ENCODE measurements at places on chromosomes 13 and 19.
A peak's percentile ranks its signal among the peaks of the same experiment; 100 is the strongest.

DNA sequence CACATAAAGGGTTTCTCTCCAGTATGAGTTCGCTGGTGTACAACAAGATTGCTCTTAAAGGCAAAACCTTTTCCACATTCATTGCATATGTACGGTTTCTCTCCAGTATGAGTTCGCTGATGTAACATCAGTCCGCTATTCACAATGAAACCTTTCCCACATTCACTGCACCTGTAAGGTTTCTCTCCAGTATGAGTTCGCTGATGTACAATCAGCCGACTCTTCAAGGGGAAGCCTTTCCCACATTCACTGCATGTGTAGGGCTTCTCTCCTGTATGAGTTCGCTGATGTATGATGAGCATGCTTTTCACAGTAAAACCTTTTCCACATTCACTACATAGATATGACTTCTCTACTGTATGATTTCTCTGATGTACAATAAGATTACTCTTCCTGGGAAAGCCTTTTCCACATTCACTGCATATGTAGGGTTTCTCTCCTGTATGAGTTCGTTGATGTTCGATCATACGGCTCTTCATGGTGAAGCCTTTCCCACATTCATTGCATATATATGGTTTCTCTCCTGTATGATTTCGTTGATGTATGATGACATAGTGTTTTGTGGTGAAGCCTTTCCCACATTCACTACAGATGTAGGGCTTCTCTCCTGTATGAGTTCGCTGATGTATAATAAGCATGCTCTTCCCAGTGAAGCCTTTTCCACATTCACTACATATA, 6.0 kb upstream of the ZNF614 start:
- DNase-seq = no peak

- DNase-seq = no peak
These were observed 14.5 kb downstream of the ZNF708 start for GRCh38 chr19:21314676-21315075.

- DNase-seq = no peak
These were observed 16.2 kb upstream of the DOCK9 start for GRCh38 chr13:98994080-98994479.

DNA sequence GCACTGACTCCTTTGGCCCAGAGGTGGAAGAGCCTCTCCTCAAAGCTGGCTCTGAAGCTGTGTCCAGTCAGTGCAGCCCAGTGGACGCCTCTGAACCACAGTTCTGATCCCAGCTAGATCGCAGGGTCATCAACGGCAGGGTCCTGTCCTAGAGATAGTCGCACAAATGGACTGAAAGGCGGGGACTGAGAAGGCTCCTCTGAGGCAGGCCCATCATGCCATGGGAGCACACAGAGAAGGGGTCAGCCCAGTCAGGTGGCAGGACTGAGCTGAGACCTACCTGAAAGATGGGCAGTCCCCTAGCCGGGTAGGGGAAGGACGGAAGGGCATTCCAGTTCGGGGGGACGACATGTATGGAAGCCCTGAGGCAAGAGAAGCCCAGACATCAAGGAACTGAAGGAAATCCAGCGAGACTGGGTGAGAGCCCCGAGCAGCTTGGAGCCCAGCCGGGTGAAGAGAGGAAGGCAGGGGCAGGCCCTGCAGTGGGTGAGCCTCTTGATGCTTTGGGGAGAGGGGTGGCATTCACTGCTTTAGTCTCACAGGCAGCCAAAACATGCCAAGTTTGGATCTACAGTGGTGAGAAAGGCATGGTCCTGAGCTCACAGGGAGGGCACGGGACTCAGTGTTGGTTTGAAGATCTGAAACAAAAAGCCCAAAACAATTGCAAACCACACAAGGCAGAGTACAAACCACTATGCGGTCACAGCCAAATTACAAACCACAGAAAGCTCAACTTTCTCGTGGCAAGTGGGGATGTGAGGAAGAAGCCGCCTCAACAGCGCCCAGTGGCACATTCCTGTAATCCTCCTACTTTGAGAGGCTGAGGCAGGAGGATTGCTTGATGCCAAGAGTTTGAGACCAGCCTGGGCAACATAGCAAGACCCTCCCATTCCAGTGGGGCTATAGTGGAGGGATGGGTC, 10.0 kb downstream of the CALM3 start:
- DNase-seq = no peak

DNA sequence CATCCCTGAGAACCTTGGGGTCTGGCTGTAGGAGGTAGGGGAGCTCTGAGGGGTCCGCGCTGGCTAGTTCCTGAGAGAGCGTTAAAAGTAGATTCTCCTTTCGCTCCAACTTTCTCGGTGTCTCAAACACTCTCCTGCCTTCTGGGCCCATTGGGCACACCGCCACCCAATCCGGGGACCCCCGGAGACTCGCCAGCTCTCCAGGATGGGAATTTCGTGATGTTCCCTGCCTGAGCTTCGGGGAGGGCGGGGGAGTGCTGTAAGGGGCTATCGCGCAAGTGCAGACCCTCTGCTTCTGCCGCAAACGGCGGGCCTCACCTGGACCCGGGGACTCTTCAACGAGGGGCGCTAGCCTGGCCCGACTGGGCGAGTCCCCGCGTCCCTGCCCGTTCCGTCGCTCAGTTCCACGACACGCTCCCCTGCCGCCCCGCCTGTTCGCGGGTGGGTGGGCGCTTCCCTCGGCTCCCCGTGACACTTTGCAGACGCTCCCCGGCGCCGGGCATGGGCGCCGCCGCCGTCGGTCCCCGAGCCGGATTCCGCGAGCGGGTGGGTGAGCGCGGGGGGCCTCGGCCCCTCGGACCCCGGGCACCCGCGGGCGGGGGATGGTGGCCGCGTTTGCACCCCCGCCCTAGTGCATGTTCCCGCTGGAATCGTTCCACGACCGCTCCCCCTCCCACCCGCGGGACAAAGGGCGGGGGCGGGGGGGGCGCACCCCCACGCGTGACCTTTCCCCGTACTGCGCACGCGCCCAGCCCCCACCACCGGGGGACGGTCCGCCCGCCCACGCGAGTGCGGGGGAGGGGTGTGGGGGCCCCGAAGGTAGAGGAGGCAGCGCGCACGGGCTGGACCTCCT, at the start of gene CCDC106:
CCDC106 (plus strand) TSS at position 481 of the 853 bp plus-strand sequence. CDS start 835 bp downstream, outside the sequence.
- peak; percentile 70 for DNase-seq

GRCh38 chr19:18297308-18297707, 15.9 kb upstream of the JUND start:
- no peak for DNase-seq

DNA sequence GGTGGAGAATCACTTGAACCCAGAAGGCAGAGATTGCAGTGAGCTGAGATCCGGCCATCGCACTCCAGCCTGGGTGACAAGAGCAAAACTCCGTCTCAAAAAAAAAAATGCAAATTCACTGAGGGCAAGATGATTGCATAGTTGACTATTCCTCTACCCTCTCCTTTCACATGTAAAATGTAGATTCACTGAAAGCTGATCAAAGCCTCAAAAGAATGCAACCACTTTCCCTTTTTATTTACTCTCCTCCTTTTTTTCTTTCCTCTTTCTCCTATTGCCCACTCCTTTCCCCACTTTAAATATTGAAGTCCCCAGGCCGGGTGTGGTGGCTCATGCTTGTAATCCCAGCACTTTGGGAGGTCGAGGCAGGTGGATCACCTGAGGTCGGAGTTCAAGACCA, 6.3 kb downstream of the TEX101 start:
- no peak for DNase-seq

- DNase-seq = peak; percentile 42
These were observed 644 bp upstream of the RAVER1 start for GRCh38 chr19:10333758-10334587.

- DNase-seq = no peak
These were observed 29.1 kb downstream of the NUP58 start for GRCh38 chr13:25330541-25330940.

DNA sequence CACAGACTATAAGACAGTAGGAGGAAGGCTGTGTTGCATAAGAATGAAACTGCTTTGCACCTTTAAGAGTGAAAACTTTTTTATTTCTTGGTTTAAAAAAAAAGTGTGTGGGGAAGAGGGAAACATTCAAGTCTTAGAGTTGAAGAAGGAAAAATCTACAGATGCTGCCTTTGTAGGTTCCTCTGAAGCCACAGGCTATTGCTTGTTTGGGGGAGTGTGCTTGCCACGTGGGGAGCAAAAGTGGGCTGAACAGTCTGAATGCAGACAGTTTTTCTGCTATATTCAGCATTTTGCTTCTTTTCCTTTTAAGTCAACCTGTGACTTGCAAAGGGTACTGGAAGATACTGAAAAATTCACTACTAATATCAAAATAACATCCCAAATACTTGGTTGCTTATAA, 36.9 kb downstream of the EFNB2 start:
- DNase-seq = no peak

DNA sequence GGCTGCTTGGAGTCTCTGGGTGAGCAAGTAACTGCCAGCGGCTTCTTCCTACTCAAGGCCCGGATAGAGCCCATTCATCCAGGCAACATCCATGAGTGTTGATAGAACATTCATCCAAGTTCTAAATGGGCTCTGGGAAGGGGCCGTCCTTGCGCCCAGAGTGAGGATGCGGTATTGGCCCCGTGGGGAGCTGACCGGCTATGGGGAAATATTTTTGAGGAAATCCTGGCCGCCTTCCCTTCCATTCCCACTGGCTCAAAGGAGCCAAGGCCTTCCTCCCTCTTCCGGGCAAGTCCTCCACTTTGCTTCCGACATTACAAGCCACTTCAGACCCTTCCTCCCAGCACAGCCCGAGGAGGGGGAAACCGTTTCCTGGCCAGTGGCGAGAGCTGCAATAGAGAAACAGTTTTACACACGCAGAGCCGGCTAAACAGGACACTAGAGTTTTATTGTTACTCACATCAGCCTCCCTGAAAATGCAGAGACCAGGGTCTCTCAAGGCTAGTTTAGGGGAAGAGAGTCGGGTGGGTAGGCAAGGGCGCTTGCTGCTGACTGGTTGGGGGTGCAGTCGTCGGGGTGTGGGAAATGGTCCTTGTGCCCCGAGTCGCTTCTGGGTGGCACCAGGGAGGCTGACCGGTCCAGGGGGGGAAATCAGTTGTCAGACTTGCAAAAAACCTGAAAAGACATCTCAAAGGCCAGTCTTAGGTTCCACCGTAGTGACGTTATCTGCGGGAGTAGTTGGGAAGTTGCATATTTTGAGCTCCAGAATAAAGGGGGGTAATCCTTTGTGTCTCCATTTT, 37.5 kb downstream of the C13orf46 start:
- no peak for DNase-seq

All from liver (tissue), 10 donors.